ENCODE measurements at places on chromosomes 2 and 18.
A peak's percentile ranks its signal among the peaks of the same experiment; 100 is the strongest.

GRCh38 chr18:73288813-73289212 is 421.0 kb upstream of the NETO1 start:
- no peak for DNase-seq

- DNase-seq = peak; percentile 31
Measured at GRCh38 chr2:45342-46130, 769 bp downstream of the FAM110C start.

- DNase-seq = no peak
Measured at GRCh38 chr2:51795248-51795888, 763.4 kb upstream of the NRXN1 start.

DNA sequence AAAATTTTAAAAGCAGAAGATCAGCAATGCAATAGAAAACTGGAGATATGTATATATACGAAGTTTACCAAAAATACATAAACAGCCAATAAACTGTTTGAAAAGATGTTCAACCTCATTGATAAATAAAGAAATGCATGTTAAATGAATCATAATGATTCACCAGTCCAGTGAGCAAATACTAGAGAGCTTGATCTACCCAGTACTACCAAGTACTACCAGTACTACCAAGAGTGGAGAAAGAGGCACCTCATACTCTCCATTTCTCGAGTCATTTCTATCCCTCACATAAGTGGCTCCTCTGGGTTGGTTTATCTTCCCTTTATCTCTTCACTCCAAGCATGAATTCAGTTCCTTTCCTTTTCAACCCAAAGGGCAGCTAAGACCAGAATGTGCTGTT is 138.9 kb downstream of the MREG start:
- no peak for DNase-seq

DNA sequence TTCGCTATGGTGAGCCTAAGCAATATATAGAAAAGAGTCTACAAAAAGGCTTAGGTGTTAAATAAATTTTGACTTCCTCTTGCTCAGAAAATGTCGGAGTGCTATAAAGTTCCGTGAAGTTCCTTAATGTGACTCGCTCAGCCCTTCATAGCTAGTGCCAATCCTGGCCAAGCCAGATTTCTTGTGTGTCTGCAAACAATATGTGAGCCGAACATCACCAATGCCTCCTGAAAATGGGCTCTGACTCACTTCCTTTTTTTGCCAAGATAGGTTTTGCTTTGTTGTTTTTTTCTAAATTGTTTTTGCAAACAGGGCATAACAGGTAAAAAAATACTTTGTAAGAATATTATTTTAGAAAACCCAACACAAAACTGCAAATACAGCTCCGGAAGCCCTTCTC is 26.1 kb downstream of the CDC42EP3 start:
- DNase-seq = no peak

DNA sequence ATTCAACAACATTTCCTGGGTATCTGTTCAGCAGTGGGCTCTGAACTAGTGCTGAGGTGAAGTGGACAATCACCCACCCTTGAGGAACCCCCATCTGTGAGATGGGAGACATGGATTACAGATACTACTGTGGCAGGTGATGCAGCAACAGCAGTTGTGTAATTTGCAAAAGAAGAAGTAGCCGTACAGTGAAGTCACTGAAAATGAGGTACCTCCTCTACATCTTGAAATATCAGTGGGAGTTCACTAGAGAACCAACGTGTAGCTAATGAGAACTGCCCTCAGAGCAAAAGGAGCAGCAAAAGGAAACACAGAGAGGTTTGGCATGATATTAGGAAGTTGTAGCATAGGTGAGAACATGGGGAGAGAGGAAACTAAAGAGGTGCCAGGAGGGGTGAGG is 41.3 kb downstream of the VSNL1 start:
- no peak for DNase-seq

DNA sequence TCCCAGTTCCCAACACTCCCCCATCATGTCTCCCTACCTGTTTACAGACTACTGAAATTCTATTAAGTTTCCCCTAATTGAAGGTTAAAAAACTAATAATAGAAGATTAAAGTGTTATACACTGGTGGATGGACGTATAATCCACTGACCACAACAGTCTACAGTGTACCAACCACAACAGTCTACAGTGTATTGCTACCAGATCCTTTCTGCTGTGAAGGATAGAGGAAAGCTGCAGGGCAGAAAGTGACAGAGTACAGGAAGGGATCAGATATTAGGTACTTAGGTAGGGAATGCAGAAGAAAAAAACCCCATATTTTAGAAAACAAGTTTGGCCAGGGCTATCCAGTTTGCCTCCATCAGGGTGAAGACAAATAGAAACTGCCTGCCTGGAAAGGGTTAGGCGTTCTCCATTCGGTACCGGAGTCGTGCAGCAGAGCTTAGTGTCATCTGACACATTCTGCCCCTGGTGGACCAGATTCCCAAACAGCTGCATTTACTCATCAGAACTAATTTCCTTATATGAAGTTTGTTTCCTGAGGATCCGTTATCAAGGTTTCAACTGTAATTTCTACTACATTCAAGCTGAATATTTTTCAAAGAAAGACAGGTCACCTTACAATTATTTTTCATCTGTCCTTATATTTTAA is 49.9 kb downstream of the KLF7 start:
- DNase-seq = no peak

DNA sequence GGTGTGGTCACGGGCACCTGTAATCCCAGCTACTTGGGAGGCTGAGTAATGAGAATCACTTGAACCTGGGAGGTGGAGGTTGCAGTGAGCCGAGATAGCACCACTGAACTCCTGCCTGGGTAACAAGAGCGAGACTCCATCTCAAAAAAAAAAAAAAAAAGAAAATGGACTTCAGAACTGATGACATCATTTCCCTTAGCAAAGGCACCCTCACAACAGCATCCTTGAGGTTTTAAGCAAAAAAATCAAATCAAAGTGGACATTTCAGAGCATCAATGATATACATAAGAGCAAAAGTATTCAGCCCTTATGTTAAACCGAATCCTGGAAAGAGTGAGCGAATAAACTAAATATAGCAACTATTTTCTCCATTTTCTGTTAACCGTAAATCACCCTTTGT is 45.3 kb downstream of the EPB41L3 start:
- no peak for DNase-seq

DNA sequence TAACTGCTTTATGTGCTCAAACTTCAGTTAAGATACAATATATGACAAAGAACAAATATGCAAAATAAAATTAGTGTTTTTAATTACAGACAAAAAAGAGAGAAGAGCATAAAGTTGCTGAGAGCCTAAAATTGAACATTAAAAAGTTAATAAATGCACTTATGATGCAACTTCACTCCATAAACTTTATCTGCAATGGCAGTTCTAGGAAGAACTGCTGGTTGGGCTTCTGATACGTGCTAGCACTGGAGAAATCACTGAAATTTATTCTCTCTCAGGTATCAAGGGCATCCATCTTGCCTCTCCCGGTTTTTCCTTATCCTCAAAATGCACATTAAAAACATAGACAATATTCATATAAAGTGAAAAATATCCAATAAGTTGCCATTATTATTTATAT is 35.7 kb downstream of the MYO3B start:
- no peak for DNase-seq

GRCh38 chr2:88416016-88416663 is 36.4 kb downstream of the FOXI3 start:
- DNase-seq = no peak

- DNase-seq = no peak
Measured at GRCh38 chr18:63705401-63705800, 2.6 kb downstream of the SERPINB11 start.

GRCh38 chr2:236969767-236970655 is 115.7 kb upstream of the COPS8 start:
- DNase-seq = no peak

- no peak for DNase-seq
Measured at GRCh38 chr18:21205695-21206094, 36.3 kb upstream of the GREB1L start.

DNA sequence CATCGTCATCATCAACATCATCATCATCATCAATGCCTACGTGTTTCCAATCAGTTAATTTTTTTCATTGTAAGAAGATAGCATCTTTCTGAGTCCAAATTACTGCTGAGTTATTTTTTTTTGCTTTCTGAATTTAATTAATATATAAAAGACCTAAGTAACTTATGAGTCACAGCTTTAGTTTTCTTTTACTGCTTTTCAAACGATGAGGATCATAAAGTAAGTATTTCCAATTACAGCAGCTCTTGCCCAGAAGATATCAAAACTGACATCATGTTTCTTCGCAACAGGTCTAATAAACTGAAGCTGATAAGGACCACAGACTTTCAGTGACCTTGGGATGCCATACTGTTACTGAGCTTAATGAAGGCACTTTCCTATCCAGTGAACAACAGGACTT is 442.2 kb downstream of the DSEL start:
- DNase-seq = no peak

GRCh38 chr2:129865976-129866375 is 113.5 kb upstream of the RAB6C start:
- no peak for DNase-seq

DNA sequence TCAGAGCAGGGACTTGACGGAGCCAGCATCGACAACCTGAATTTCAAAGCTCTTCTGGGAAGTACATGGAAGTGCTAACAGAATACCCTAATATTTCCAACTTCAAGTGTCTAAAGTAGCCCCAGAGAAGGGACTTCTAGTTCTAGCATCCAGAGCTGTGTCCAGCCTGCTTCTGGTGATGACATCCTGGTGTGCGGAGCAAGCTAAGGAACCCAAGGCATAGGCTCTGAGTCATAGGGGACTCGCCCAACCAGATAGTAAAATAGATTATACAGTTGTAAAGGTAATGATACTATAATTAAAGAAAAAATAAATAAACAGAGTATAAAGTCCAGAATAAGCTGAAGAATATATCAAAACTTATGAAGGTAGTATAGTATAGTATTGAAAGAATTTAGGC is 108.1 kb upstream of the SERPINE2 start:
- no peak for DNase-seq

GRCh38 chr2:26855466-26855865 is 7.5 kb downstream of the DPYSL5 start:
- DNase-seq = no peak

DNA sequence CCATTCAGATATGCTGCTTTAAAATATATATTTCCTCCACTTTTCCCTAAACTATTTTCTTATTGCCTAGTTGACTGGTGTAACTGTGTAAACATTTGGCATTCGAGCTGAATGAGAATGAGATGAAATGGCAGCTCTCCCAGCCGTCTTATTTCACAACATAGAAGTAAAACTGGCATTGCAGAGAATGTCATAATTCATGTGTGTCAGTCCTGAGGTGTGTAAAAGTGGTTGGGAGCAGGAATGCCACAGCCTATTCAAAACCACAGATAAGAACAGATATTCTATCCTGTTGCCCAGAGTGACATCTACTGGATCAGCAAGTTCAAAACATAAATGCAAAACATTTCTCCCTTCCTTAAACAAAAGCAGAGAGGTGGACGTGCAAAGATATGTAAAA is 565.5 kb upstream of the CHAC2 start:
- no peak for DNase-seq

DNA sequence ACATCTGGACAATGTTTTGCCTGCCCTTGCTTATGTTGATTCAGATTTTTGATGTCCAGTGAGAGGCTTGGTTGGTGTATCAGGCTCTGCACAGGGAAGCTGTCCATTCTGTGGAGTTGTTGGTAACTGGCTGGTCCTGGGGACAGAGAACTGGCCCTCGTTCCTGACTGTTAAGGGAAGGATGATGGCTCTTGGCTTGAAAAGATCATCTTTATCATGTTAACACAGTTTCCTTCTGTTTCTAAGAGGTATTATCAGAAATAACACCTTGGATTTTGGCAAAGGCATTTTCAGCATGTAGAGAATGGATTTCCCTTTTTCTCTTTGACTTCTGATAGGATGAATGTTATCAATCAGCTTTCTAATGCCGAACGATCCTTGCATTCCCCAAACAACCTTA is 19.3 kb downstream of the STK25 start:
- no peak for DNase-seq

- no peak for DNase-seq
Measured at GRCh38 chr2:25743132-25743830, 69.9 kb upstream of the DTNB start.

GRCh38 chr2:133972786-133973185 is 281.1 kb upstream of the MGAT5 start:
- DNase-seq = no peak

GRCh38 chr18:26813043-26813442 is 52.5 kb downstream of the AQP4 start:
- peak; percentile 45 for DNase-seq

DNA sequence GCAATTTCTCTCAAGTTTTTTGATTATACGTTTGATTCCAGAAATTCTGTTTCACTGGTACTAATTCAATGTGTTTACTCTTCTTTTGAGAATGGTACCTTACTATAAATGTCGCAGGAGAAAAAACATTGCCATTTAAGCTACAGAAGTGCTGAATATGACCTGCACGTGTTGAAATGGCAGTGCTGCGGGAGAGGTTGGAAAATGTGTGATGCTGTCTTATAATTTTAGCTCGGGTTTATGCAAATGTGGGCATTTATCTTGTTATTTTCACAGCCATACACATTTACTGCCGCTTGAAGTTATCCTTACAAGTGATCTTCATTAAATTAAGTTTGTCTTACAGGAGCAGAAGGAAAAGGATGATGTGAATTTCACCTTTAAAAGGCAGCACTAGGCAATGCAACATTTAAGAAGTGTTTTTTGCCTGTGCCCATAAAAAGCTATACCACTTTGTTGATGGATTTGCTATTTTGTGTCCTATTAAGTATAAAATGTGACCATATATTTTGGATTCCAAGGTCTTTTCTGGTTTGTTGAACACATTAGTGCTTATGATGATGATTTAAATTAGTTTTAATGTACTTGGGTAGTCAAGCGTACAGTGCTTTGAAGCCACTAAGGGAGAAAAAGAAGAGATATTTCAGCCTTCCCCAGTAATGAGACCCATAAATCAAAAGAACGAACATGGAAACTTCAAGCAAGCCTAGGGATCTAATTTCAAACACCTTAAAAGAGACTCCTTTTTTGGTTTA is 112.1 kb downstream of the LTBP1 start:
- DNase-seq = no peak

- DNase-seq = no peak
Measured at GRCh38 chr2:232075080-232075479, 113.6 kb downstream of the DIS3L2 start.

GRCh38 chr18:63409301-63409700 is 13.0 kb downstream of the VPS4B start:
- DNase-seq = no peak

DNA sequence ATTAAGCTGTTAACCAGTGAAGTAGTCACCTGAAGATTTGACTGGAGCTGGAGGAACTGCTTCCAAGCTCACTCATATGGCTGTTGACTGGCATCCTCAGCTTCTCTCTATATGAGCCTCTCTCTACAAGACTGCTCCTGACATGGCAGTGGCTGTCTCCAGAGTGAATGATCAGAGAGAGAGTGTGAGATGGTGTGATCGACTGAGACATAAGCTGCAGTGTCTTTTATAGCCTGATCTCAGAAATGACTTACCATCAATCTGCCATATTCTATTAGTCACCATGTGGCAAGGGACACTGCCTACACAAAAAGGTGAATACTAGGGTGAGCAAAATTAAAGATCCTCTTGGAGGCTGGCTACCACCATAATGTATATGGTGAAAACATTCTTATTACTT is 7.8 kb upstream of the RBMS1 start:
- no peak for DNase-seq
